ENCODE measurements at places on chromosomes 16 and 17.
A peak's percentile ranks its signal among the peaks of the same experiment; 100 is the strongest.

DNA sequence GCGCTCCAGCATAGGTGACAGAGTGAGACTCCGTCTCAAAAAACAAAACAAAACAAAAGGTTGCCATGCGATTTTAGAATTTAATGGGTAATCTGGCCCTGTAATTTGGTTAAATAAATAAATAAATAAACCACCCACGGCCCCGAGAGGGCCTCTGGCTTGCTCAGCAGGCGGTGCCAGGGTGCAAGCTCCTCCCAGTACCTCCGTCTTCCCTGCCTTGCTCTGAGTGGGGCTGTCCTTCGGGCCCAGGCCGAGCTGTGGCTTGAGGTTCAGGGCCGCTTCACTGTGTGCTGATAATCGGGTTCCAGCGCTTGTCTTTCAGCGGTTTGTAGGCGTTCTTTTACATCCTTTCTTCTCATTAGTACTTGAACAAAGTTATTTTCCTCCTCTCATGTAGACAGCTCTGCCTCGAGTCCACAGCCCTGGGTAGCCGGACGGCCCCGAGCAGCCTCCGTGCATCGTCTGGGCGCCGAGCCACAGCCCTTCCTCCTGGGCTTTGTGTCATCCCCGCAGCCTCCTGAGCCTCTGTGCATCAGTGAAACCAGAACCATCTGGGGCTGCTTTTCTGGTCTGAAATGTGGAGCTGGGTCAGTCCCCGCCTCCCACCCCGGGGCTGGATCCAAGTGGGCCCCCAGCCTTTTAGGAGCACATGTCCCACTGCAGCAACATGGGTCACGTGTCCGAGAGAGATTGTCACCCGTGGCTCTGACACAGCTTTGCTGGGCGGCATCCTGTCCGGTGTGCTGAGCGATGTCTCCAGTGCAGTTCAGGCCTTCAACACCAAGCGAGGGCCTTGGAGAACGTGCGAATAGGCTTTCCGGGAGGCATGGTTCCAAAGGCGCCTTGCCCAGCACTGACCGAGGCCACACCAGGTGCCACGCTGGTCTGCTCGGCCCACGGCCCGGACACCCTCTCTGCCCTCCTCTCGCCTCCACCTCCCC lies 157.4 kb upstream of the CHMP6 start:
- peak; percentile 41 for DNase-seq

- DNase-seq: peak; percentile 42
These were observed 224.7 kb upstream of the IRX3 start for GRCh38 chr16:54511222-54511731.

- no peak for DNase-seq
These were observed 25.5 kb downstream of the ASPA start for GRCh38 chr17:3501344-3501743.

DNA sequence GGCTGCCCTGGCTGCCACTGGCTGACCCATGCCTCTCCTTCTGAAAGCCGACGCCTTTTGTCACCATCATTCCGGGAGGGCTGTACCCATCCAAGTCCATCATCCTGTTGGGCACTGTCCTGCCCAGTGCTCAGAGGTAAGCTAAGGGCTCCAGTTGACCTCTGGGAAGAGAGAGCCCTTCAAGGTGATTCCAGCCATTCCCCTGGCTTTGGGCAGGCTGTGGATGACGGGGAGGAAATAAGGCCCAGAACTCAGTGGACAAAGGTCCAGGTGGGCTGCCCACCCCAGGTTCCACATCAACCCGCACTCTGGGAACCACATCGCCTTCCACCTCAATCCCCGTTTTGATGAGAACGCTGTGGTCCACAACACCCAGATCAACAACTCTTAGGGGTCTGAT lies 45.8 kb downstream of the NOS2 start:
- no peak for DNase-seq

DNA sequence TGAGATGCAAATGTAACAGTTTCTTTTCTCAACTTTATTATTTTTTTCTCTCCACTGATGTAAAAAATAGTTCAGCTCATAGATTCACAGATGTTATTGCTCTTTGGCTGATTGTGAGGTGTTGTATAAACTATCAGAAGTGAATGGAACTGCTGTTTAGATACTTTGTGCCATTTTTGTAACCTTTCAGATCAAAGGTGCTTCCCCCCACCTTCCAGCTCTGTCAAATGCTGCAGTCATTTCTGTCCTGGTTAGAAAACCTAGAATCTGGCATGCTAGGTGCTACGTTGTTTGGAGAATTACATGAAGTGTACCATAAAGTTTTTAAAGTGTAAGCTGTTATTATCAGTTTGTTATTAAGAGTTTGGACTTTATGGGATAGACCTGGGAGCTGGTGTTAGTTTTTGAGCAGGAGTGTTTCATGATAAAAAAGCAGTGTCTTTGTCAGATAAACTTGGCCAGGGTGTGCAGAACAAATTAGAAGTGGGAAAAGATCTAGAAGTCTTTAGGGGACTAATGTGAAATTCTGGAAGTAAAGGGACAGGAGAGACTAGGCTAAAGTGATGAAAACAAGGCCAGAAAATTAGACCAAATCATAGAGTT lies 1.8 kb upstream of the WIPI1 start:
- DNase-seq: no peak

DNA sequence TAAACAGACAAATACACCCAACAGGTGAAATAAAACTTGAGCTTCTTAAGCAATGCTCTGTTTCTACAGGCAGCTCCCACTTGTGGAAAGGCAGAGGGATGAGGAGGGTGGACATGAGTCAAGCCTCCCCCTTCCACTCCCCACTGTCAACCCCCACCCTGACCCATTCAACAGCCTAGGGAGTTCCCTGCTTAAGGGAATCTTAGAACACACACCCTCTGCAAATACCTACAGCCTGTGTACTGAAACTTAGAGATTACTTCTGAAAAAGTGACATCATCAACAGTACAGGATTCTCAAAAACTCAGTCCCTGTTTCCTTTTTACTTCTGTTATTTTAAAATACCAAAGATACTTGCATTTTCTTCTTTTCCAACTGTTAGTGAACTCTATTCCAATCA lies 345.4 kb downstream of the SOX9 start:
- DNase-seq: peak; percentile 67

DNA sequence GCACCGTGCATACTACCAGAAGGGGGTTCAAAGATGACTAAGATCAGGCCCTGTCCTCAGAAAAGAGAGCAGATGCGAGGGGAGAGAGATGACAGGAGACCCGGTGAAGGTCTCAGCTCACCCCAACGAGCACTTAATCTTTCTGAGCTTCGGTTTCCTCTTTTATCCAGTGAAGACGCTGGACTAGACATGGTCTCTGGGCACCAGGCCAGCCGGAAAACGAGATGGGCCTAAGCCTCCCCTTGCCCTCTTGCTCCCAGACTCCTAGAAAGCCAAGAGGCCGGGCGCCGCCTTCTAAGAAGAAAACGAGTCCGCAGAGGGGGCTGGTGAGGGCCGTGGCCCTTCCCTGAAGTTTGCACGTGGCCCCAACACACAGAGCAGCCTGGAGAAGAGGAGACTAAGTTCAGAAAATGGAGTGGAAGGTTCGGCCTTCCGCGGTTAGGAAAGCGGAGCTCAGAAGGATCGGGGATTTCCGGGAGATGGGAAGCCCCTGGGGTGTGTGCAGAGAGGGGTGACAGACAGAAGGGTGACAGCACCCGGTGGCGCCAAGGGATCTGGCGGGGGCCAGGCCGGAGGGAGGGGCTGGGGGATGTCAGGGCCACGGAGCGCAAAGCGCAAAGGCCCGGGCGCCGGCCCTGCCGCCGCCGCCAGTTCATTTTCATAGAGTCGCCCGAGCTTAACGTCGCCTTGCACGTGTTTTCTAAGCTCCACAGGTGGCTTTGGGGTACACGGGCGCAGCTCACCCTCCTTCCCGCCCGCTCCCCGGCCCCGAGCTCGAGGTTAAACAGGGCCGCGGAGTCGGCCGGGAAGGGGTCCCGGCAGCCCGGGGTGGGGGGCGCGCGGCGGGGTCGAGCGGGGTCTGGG lies 42.1 kb upstream of the BHLHA9 start:
- DNase-seq: peak; percentile 15

- DNase-seq: no peak
These were observed 23.2 kb downstream of the COIL start for GRCh38 chr17:56937687-56938086.

Data from astrocyte of the hippocampus (primary cell).